ENCODE measurements at places on chromosomes 13 and 19.
A peak's percentile ranks its signal among the peaks of the same experiment; 100 is the strongest.

DNA sequence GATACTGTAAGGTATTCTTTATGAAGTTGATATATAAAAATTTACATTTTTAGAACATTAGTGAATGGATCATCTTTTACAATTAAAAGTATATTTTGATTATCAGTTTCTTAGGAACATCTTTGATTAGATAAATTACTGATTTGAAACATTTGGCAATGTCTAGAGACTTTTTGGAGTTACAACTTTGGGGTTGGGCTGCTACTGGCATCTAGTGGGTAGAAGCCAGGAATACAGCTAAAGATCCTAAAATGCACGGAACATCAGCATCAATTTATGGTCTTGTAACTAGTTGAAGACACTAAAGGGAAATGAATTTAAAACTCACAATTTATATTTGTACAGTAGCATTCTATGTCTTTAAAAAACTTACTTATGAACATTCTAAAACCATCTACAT, 19.9 kb downstream of the POMP start:
- DNase-seq, result no peak

DNA sequence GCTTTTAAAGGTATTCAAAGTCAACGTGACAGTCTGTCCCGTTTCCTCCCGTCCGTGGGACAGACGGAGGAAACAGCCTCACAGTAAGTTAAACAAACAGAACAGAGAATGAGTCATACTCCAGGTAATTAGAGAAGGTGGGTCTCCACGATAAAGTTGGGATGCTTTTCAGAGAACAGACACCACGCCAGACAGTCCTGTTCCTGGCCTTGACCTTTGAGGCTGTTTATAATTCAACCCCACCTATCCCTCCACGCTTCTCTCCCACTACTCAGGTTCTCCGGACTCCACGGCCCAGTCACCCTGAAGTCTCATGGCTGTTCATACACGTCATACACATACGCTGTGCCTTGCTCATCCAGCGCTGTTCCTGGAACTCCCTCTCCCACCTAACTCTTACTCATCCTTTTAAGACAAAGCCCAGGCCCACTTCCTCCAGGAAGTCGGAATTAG, 42.5 kb downstream of the ARHGEF18 start:
- no peak for DNase-seq

DNA sequence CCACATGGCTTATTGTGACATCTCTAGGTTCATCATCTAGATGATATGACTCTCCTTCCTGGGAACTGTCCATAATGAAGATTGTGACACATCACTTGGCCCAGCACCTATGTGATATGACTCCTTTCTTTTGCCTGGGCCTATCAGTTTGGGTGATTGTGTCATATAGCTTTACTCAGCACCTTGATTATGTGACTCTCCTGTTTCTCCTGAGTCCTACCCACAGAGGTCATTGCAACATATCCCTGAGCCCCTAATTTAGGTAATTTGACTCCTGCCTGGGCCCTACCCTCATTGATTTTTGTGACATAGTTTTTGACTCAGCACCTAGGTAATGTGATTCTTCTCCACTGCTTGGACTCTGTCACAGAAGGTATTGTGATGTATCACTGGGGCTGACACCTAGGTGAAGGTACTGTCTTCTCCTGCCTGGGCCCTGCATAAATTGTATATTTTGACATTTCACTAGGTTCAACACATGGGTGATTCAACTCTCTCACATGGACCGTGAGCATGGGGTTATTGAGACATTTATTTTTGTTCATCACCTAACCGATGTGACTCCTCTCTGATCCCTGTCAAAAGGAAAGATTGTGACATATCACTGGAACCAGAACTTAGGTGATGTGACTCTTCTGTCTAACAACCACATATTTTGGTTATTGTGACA, 26.2 kb upstream of the ZNF254 start:
- no peak for DNase-seq

DNA sequence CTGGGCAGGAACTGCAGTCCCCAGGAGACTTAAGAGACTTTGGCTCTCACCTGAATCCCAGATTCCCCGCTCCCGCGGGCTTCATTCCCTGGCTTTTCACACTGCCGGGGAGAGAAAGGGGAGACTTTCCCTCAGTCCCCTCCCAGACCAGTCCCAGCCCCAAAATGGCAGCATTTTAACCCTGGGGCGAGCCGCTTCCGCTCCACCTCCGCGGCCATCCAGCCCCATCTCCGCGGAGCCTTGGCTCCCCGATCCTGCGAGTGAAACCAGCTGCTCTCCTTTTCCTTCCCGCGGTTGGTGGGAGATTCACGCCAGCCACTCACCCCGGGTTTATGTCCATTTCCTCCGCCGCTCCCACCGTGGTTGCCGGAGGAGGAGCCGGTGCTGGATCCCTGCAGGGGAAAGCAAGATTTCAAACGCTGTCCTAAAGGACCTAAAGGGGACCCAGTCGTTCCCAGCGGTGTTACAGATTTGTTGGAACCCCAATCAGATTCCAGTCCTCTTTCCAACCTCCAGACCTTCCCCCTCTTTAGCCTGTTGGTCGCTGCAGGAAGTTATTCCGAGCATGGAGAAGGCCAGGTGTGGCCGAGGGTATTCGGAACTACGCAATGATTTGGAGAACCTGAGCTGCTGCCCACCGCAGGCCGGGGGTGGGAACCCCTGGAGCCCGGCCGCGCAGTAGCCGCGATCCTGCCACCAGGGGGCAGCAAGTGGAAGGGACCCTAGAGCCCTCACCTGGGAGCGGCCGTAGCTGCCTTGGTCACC, 3.4 kb downstream of the DMKN start:
- peak; percentile 83 for DNase-seq

GRCh38 chr19:54426291-54426931, 11.1 kb downstream of the TTYH1 start:
- no peak for DNase-seq

- DNase-seq, result no peak
Measured at GRCh38 chr13:110978390-110978789, 63.5 kb upstream of the ANKRD10 start.

- no peak for DNase-seq
Measured at GRCh38 chr13:51523082-51523518, 61.2 kb upstream of the WDFY2 start.

DNA sequence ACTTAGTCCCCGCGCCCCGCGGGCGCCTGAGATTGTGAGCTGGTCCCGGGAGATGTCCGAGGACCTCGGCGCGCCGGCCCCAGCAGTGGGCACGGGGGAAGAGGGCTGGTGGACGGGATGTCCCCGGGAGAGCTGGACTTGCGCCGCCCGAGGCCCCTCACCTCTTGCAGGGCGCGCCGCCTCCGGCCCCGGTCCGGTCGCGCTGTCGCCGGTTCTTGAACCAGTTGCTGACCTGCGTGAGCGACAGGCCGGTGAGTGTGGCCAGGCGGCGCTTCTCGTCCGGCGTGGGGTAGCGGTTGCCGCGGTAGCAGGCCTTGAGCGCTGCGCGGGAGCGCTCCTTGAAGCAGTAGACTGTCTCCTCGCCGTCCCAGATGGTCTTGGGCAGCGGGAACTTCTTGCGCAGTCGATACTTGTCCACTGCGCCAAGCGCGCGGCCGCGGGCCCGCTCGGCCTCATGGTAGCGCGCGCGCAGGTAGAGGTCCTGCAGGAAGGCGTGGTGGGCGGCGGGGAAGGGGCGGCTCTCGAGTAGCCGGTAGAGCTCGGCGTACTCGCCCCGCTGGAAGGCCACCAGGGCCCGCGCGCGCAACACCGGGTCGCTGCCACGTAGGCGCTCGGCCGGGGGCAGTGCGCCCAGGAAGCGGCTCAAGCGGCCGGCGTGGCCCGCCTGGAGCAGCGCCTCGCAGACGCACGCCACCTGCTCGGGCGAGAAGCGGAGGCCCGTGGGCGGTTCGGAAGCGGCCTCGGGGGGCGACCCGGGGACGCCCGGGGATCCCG, 984 bp downstream of the SIX5 start:
- peak; percentile 91 for DNase-seq

DNA sequence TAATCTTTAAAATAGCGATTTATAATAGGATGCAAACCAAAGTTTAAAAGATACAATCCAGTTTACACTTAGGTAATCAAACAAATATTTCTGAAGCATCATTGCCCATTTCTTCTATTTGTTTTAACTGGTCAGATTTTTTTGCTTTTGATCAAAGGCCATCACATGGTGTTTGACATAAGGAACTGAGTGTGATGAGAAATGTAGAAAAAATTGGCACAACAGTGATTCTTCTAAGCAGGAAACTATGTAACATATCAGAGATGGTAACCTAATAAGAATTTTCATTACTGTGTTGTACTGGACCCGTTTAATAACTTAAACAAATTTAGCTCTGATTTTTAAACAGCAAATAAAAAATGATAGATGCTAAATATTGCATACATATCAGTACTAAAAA, 644.7 kb upstream of the KLF12 start:
- DNase-seq, result no peak

DNA sequence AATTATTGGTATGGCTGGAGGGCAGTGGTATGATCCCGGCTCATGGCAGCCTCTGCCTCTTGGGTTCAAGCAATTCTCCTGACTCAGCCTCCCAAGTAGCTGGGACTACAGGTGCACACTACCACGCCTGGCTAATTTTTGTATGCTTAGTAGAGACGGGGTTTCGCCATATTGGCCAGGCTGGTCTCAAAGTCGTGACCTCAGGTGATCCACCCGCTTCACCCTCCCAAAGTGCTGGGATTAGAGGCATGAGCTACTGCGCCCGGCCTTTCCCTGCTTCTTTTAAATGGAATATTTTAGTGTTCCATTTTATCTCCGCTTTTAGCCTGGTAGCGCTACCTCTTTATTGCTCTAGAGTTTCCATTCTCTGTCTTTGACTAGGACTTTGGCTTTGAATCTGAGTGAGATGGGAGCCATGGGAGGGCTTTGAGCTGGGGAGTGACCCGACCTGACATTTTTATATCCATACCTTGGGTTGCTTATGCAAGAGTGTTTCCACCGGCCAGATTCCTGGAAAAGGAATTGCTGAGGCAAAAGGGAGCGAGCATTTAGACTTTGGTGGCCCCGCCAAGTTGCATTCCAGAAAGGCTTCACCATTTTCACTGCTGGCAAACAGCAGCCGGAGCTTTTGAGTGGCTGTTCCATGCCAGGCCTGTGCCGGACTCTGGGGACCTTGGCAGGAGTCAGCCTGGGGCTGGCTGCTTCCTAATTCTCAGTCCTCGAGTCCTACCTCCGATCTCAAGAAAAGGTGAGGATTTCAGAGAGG, 22.9 kb downstream of the BICRA start:
- no peak for DNase-seq

DNA sequence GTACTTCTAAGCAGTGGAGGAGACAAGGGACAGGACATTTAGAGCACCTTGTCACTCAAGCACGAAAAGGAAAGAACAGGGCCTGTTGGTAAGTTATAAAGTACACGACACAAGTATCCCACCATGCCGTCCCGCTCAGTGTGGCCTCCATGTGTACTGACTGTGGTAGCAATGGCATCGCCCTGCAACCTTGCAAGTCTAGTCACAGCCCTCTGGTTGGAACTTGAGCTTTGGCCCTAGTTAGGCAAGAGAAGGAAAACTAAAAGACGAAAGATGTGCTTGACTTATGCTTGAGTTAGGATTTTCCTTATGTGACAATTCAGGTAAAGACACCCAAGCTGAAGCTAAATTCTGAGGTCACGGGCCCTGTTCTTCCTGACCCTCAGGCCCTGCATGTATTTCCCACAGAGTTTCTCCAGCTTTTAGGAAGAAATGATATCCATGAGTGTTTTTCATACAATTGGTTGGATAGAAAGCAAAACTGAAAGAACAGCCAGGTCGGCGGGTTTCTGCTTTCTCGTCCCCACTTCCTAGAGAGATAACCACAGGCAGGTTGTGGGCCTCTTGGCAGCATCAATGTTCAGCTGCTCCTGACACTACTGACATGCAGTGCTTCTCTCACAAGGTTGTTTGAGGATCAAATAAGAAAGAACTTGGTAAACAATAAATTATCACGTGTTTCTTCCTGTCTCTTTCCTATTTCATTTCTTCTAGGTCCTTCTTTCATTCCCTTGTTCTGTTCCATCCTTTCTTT, 216.2 kb downstream of the IRS2 start:
- no peak for DNase-seq

DNA sequence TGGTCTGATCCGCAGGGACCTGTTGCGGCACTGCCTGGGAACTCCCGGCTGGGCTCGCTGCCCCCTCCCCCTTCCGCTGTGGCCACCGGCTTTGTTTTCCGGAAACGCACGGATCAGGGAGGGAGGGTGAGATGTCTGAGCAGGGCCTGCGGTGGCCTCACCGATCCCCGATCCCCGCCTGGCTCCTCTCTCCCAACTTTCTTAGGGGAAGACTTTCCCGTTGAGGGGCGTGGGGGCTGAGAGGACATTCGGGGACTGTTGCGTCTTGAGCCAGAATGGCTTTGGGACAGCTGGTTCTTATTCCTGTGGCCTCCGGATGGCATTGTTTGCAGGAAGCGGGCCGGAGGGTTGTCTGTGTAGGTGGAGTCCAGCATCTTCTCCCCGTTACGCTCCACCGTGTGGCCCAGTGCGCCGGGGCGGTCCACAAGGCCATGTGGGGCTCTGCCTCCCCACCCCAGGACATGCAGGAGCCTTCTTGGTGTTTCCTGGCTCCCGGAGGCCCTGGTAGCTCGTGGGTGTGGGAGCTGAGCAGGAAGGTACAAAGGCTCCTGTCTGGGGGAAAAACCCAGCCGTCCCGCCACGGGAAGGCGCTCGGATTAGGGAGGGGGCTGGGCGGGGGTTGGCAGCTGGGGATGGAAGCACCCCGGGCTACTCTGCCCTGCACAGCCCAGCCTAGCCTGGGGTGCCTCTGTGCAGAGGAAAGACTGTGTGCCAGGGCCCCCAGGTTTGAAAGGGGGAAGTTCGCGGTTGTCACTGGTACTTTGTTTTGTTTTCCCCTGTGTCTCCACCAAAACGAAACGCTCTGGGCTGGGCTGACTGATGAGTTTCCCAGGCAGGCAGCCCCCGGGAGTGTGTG, 1.3 kb downstream of the CSNK1G2 start:
- DNase-seq, result peak; percentile 88

DNA sequence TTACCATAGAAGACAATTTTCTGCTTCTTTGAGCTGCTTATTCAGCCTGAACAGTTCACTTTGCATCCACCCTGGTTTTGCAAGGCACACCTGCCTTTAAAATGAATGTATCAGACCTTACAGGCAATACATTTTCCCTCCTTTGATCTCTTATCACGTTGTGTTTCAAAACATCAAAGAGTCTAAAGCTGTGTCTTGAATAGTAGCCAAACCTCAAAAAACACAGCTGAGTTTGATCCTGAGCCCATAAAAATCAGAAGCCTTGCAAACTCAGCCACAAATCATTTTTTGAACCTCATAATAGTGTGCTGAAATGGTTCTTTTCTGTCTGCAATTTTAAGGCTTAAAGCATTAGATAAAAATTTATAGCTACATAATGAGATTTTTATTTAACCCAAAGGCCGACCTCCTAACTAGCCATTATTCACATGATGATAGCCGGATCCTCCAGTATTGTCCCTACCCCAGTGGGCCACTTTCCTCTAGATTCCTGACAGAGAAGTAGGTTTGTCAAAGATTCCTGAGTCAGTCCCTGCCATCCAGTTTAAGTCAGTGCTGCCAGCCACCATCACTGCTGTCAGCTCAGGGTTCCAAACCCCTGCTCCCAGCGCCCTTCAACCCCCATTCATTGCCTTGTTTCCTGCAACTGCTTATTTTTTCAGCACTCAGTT, 71.8 kb downstream of the CAB39L start:
- DNase-seq, result no peak

All from sigmoid colon (tissue), 7 donors.